ENCODE measurements at places on chromosomes 2 and 18. TPM values are rescaled to one million over a fixed set of nuclear protein-coding genes. Genes with fewer than 3 reads are reported as not detected.

The AMER3 gene
- total RNA-seq: not detected

The ACP1 gene
- total RNA-seq: 63.3 TPM

The ALPI gene
- total RNA-seq: not detected

The TDRD15 gene
- not detected for total RNA-seq

The CPS1 gene
- total RNA-seq: 28.2 TPM

The INO80D gene
- total RNA-seq: 3.5 TPM

The CCDC150 gene
- total RNA-seq: 2.7 TPM

The GBX2 gene
- 0.60 TPM for total RNA-seq

The GALNT5 gene
- total RNA-seq: 73.1 TPM

The MAPK4 gene
- total RNA-seq: not detected

The LIPG gene
- 33.1 TPM for total RNA-seq

The PELI1 gene
- 6.0 TPM for total RNA-seq

The POTEC gene
- not detected for total RNA-seq

The LIMS4 gene
- 1.4 TPM for total RNA-seq

The CAPN14 gene
- 0.12 TPM for total RNA-seq

The OTOS gene
- not detected for total RNA-seq

The SDC1 gene
- total RNA-seq: 9.6 TPM

The WDR33 gene
- 18.3 TPM for total RNA-seq

The PPP4R3B gene
- total RNA-seq: 32.9 TPM

The CPLX4 gene
- not detected for total RNA-seq

The KLHL14 gene
- total RNA-seq: not detected

The ATP6V1B1 gene
- total RNA-seq: 0.94 TPM

The ACMSD gene
- not detected for total RNA-seq

The DIPK1C gene
- not detected for total RNA-seq

The SPDYA gene
- 0.53 TPM for total RNA-seq

The RUFY4 gene
- total RNA-seq: 0.08 TPM

The XIRP2 gene
- total RNA-seq: under 0.01 TPM

The ANKRD39 gene
- total RNA-seq: 6.4 TPM

The CROCC2 gene
- 0.12 TPM for total RNA-seq

The CIB4 gene
- total RNA-seq: not detected

The COL4A3 gene
- total RNA-seq: 8.3 TPM

The KLHL29 gene
- total RNA-seq: 2.5 TPM

The ZFP36L2 gene
- total RNA-seq: 4.0 TPM

The NETO1 gene
- not detected for total RNA-seq

The SERPINB10 gene
- not detected for total RNA-seq

The ERFE gene
- 0.82 TPM for total RNA-seq

The QPCT gene
- total RNA-seq: 2.2 TPM

The HOXD12 gene
- not detected for total RNA-seq

The MYL1 gene
- total RNA-seq: not detected

The ANKRD44 gene
- total RNA-seq: 19.0 TPM

The CHST9 gene
- not detected for total RNA-seq

The ATP6V1C2 gene
- not detected for total RNA-seq

The DSC3 gene
- total RNA-seq: 0.38 TPM

The ATOH8 gene
- 59.5 TPM for total RNA-seq

The GPBAR1 gene
- total RNA-seq: not detected

The CABLES1 gene
- total RNA-seq: 11.7 TPM

The TUBA3D gene
- not detected for total RNA-seq

The FAP gene
- total RNA-seq: 182 TPM

The TP53I3 gene
- 18.8 TPM for total RNA-seq

The ANO7 gene
- 0.12 TPM for total RNA-seq

The STARD6 gene
- total RNA-seq: not detected

The CD302 gene
- total RNA-seq: 2.5 TPM

The XPO1 gene
- 154 TPM for total RNA-seq

The SGPP2 gene
- not detected for total RNA-seq

The PLEKHB2 gene
- total RNA-seq: 94.9 TPM

The GALM gene
- 14.4 TPM for total RNA-seq

All from smooth muscle cell of the coronary artery (primary cell).